ENCODE measurements at places on chromosomes 11 and 22.
A peak's percentile ranks its signal among the peaks of the same experiment; 100 is the strongest.

DNA sequence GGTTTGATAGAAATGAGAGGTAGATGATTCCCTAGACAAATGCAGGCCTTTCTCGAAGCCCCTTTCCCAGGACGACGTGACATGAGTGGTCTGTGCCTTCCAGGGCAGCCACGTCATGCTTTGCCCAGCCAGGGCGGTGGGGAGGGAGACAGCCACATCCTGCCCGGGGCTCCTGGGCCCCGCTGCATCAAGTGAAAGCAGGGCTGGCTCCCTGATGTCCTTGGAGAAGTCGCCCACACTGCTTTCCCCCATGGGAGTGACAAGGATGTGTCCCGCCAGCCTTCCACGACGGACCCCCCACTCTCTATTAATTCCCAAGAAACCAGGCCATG lies 13.2 kb downstream of the PPARA start:
- no peak for DNase-seq

DNA sequence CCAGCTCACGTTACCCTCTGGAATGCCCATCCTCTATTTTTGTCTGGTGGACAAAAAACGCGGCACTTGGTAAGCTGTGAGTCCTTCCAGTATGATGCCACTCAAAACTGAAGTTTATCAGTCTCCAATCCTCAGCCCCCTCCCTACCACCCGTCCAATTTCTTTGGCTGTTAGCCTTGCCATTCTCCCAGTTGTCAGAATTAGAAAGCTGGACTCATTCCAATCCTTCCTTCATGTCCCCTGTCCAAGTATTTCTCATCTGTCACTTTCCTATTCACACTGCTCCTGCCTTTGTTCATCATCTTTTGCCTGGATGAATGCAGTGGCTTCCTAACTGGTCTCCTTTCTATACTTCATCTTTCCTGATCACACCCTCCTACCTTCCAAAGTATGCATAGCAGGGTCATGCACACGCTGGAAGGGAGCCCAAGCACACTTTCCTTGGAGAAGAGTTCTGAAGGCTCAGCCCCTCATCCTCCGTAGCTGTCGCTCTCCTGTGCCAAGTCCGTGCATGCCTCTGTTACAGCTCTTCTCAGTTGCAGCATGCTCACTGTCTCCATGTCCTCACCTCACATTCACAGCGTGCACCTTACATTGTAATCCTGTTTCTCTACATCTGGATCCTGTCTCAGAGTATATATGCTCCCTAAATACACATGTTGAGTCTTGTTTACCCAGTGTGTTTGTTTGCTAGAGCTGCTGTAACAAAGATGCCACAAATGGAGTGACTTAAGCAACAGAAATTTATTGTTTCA lies 19.4 kb downstream of the APLP2 start:
- no peak for DNase-seq

GRCh38 chr22:36814801-36815200 lies 2.0 kb downstream of the PVALB start:
- peak; percentile 48 for DNase-seq

DNA sequence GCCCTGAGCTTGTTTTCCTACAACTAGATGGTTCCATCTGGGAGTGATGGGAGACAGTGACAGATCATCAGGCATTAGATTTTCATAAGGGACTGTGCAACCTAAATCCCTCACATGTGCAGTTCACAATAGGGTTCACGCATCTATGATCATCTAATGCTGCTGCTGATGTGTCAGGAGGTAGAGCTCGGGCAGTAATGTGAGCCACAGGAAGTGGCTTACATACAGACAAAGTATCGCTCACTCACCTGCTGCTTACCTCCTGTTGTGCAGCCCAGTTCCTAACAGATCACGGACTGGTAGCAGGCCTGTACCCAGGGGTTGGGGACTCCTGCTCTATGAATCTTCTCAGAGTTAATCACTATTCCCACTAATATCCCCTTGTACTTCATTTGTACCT lies 12.4 kb downstream of the AAMDC start:
- no peak for DNase-seq

- DNase-seq, result no peak
These were observed 105.8 kb downstream of the SERGEF start for GRCh38 chr11:17907046-17907445.

- peak; percentile 60 for DNase-seq
These were observed 1514.4 kb downstream of the BRD1 start for GRCh38 chr22:48313175-48313830.

GRCh38 chr22:46043339-46043738 lies 66.4 kb upstream of the WNT7B start:
- DNase-seq, result no peak

Data from H7 (cell line).